ENCODE measurements at places on chromosomes 12 and 14.

GRCh38 chr14:103688906-103689902 is 26.0 kb downstream of the XRCC3 start:
- no peak for DNase-seq

- DNase-seq: no peak
Observed at GRCh38 chr12:41731061-41731460, 413.6 kb downstream of the GXYLT1 start.

GRCh38 chr12:54977155-54977554 is 7.4 kb downstream of the TESPA1 start:
- DNase-seq: peak; percentile 11

DNA sequence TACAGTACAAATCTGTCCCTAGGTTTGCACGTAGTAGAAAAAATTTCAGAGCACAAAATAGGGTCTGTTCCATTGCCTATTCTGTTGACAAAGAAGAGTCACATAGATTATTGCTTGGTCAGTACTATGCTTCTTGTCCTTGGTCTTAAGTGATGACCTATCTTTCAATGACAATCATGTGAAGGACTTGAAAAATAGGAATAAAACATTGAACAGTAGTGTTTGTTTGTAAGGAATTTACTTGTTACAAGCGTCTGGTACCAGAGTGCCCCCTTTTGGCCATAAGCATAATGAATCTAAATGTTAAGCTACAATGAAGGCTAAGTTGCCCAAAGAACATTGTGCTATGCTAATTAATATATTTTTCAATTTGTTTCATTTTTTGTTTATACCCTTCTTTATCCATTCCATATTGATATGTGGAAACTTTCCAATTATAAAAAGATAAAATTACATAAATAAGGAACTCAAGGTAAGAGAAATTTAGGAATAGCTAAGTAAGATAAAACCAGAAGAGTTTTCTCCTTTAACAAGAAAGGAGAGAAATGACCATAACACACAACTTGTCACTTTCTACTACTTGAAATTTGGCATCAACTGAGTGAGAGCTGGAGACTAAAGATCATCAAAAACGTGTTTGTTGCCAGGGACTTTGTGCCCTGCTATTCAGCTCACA is 204.7 kb downstream of the EPS8 start:
- DNase-seq: no peak

GRCh38 chr12:29299633-29300032 is 81.3 kb downstream of the ERGIC2 start:
- DNase-seq: no peak

DNA sequence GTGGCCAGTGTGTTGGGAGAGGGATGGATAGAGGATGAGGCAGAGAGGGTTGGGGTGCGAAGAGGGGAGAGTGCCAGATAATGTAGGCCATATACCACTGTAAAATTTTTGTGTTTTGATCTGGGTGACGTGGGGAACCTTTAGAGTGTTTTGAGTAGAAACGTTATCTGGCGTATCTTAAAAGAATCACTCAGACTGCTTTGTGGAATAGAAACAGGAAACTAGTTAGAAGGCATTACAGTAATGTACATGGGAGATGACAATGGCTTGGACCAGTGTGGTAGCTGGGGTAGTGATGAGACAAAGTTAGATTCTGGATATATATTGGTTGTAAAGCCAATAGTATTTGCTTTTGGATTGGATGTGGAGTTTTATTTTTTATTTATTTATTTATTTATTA is 20.6 kb downstream of the ATF1 start:
- no peak for DNase-seq

DNA sequence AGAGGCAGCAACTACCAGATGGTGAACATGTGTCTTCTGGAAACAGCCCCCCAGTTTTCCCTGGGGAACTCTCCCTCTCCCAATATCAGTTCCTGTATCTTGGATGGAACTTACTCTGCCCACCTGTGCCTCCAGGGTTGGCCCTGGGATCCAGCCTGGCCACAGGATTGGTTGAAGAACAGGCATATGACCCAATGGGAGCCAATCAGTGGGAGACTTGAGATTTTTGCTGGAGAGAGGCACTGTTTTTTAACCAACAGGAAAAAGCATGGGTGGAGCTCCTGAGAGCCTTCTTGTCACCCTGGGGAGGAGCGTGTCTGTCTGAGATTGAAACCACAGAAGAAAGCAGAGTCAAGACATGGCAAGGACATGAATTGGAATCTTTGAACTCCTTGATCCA is 33.6 kb upstream of the COX6A1 start:
- peak; percentile 22 for DNase-seq

DNA sequence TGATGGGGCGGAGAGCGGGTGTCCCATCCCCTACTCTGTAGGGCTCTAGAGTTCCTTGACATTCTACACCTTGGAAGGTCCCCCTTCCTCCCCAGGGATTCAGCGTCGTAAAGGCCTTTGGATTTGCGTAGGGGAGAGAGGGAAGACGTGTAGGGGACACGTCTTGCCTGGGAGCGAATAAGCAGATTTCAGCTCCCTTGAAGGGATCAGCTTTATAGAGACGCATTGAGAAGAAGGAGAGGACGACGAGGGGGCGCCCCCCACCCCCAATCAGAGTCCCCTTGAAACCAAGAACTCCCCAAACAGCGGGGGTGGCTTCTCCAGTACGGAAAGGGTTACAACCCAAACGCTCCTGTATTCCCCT is 324 bp downstream of the CALCOCO1 start:
- DNase-seq: no peak

DNA sequence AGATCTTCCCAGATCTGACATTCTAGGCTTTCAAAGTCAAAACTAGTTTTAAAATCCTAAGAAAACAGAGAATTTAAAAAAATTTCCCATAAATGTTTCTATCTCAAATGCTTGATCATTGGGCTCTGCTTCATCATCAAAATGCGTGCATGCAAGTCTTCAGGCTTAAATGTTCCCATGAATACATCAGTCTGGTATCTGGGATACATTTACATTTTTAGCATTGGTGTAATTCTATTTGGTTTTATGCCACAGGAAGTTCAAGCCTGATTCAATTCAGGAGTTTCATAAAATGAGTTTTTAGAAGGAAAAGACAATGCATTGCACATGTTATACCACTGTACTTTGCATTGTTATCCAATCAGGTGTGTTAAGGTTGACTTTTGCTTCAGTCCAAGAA is 336.4 kb downstream of the PCNX1 start:
- peak; percentile 59 for DNase-seq

- DNase-seq: no peak
Observed at GRCh38 chr14:87698481-87698880, 294.5 kb downstream of the GALC start.

GRCh38 chr12:62466018-62466593 is 520 bp upstream of the MON2 start:
- DNase-seq: peak; percentile 69

- no peak for DNase-seq
Observed at GRCh38 chr12:2152134-2152533, 99.3 kb downstream of the CACNA1C start.

GRCh38 chr12:75954041-75954440 is 77.5 kb downstream of the PHLDA1 start:
- peak; percentile 86 for DNase-seq

DNA sequence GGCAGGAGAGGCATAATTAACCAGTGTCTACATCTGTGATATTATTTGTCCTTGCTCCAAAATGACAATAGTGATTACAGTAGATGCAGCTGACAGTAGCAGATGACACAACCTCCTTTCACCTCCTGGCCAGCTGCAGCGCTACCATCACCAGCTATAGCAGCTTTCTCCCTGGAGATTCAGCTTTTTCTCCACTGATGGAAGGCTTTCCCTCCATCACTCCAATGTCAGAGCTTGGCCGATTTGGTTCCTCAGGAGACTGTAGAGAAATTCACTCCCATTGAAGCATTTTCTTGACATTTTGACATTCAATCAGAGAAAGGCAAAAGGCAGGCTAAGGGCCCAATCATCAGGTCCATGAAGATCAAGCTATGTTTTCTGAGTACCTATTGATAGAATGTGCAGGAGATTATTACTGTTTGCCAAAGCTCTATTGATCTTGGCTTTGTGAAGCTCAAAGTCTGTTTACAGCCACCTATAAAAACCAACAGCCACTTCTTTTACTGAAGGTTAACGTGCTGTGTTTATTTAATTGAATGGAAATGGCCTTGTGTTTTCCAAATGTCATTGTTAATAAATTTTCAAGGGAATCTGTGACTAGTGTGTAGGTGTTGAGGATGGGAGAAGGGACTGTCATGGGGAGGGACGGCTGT is 785.1 kb downstream of the DIO2 start:
- no peak for DNase-seq

DNA sequence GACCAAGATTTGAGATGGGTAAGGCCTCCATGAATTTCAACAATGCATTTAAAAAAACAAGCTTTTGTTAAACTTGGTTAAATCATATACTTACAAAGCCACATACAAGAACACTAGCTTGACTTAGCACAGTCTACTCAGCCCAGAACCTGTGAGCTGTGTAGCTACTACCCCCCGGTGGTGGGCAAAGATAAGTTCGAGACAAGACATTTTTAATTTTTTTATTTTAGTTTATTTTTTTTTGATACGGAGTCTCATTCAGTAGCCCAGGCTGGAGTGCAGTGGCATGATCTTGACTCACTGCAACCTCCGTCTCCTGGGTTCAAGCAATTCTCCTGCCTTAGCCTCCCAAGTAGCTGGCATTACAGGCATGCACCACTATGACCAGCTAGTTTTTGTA is 3.7 kb upstream of the NECAP1 start:
- peak; percentile 58 for DNase-seq

- DNase-seq: no peak
Observed at GRCh38 chr14:45194964-45195363, 58.0 kb downstream of the MIS18BP1 start.

DNA sequence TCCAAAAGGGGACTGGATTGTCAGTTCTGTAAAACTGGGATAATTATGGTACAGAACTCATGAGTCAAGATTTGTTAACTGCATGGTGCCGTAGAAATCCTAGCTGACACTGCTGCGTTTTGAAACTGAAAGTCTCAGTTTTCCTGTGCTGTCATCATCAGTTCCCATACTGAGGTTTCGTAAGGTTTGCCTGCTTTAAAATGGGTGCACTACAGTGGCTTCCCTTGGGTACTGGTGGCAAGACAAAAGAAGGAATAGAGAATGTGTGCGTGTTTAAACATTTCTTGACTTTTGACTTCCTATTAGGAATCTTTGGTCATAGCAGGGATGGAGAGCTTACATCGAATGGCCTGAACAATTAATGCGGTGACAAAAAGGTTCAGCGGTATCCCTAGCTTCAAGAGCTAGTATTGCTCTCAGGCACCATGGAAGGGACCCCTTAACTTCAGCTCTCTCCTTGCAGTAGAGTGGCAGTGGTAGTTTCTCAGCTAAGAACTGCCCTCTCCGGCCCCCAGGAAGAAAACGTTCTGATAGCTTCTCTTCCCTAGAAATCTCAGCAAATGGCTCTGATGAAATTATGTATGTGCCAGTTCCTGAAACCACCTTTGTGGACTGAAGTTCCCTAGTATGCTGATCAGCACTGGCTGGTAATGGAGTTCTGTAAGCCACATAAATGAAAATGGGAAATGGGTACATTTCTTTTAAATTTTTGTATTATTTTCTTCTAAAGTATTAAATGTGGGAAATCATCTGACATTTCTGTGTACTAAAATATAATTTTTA is 28.9 kb downstream of the ANO6 start:
- peak; percentile 57 for DNase-seq

DNA sequence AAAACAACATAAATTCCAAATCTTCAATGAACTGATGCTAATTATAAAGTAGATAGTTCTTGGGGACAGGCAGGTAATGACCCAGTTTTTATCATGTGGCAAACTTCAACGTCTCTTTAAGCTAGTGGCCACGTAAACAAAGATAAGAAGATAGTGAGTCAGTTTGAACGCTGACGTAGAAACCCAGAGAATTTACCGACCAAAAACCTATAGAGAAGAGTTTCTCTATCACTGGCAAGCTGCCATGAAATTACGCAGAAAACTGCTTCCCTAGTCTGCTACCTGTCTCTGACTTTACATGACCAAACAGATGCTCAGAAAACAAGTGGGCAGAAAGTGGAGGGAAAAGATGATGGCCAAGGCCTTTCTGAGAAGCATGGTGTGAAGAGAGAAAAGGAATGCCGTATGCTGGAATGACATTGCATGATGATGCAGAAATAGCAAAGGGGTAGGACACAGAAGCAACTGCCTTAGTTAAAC is 136.3 kb downstream of the ITPR2 start:
- no peak for DNase-seq

DNA sequence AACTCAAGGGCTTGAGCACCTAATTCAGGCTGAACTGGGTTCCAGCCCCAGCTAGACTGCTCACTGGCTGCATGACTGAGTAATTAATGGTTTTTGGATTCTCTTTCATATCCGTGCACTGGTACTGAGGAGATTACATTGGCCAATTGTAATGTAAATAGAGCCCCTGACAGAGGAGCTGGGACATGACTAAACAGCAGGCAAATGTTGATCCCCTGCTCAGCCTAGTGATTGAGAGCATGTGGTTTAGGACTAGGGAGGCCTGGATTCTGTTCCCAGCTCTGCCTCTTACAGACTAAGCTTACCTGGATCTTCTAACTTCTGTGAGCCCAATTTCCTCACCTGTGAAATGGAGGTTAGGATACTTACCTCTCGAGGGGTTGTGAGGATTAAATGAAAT is 204.3 kb downstream of the ESR2 start:
- no peak for DNase-seq

DNA sequence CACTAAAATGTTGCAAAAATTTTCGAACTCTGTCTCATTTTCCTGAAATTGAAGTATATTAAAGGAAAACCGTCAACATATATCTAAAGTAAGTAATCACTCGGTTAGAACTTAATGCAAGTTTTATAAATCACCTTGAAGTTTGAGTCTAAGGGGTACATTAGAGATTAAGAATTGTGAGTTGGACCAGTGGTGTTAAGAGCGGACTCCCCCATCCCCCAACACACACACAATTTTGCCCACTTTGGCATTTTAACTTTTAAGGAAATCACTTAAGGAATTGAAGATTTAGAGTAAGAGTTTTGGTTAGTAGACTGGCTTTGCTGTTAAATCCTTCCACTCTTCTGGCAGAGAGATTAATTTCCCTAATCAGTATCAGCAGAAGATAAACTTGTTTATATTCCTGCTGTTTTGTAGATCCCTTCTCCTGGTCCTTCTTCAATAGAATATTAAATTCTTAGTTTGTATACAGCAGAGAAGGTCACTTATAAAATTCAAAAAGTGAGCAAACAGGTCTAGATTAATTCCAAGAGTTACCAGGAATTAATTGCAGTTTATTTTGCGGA is 1.5 kb downstream of the HIF1A start:
- DNase-seq: no peak

DNA sequence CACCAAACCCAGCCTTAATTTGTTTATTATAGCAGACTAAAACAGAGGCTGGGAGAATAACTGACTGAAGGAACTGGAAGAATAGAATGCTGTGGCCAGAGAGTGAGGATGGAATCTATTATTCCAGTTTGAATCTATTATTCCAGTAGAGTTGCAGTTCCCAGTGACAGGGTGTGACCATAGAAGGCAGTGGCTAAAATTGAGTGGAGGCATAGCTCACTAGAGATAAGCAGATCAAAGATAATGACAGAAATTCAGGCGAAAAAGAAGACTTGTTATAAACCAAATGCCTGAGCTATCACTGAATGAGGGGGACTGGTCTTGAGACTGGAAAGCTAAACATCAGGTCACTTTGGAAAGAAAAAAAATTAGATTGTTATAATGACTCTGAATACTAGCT is 26.0 kb upstream of the SNX6 start:
- no peak for DNase-seq

GRCh38 chr12:97387844-97388243 is 74.8 kb upstream of the RMST start:
- no peak for DNase-seq

GRCh38 chr12:122086116-122086515 is 7.6 kb downstream of the MLXIP start:
- no peak for DNase-seq
